CD4-positive, alpha-beta T cell (primary cell): ENCODE measurements at places on chromosomes 7 and 10. TPM values are rescaled to one million over a fixed set of nuclear protein-coding genes. Genes with fewer than 3 reads are reported as not detected.

- no peak for DNase-seq
Observed at GRCh38 chr7:98551611-98552273, 65.3 kb upstream of the NPTX2 start.

DNA sequence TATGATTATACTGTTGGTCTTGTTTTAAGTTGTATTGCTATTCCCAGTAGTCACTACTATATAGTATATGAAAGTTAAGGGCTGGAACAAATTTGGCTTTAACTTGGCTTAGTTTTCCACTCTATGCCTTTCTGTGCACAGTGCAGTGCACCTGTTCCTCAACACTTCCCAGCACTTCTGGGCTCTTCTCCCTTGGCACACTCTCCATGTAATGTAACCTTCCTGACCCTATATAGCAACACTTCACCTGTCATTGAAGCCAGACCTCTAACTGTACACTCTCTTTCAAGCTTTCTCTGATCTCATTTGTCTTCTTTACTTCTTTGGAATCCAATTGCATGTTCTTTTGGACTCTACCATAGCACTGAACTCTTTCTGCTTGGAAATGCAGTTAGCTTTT is 83.9 kb upstream of the SMIM30 start:
- DNase-seq: no peak

- DNase-seq: no peak
Observed at GRCh38 chr10:115957012-115957399, 316.0 kb downstream of the GFRA1 start.

GRCh38 chr10:527416-527815 is 162.1 kb downstream of the DIP2C start:
- DNase-seq: no peak

DNA sequence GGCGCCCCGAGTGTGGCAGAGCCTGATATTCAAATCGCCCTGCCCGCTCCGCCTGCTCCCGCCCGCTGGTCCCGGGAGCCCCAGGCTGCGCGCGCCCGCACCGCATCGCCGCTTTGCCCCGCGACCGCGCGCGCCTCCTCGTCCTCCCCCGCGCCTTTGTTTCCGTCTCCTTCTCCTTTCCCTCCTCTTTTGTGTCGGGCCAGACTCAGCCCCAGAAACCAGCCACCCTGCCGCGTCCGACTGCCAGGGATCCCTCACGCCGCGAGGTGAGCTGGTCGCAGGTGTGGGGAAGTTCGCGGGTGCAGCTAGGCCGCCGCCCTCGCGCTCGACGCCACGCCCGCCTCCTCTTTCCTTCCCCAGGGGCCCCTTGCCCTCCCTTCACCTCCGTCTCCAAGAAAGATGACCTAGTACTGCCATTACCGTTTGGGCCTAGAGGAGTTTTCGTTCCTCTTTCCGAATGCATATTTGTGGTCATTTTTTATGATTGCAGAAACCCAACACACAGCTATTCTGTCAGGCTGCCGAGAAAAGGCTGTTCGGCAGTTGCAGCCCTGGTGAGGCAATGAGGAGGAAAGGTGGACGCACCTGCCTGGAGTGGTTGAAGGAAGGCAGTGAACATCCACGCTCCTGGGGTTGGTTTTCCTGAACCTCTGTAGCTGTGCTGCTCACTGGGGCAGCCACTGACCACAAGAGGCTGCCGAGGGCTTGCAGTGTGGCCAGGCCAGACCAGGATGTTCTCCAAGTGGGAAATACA is 107.3 kb downstream of the SNX10 start:
- no peak for DNase-seq

Gene IGFBP3
- 10.0 TPM for total RNA-seq
